ENCODE measurements at places on chromosomes 2 and 18.

DNA sequence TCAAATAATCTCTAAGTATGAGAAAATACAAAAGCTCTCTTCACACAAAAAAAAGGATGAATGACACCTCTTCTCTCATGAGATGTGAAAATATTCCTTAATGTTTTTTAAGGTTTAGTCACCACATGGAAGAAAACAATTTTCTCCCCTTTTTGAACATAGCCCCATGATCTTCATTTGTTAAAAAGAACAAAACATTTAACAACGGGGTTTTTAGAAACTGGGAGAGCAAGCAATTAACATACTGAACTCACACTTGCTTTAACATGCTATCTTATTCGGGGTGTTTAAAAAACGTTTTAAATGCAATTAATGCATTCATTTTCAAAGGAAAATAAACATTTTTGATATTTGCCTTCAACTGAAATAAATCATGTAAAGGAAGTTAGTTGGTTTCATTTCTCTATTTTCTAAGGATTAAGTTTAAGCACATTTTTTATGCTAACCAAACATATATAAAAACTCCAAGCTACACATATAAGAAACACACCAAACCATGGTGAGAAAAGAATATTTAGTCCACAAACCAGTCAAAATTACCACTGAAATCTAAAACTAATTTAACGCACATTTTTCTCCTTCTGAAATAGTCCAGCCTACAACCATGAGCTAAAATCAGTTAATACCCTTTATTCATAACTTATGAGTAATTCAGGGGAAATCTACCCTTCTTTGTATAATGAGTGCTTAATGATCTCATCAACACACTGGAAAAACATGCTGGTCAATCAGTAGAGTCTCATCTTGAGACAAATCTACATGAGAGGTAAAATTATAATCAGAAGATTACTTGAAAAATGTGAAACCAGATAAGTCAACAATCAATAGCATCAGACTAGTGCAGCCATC, 8.2 kb downstream of the FBXO11 start:
- no peaks in the 10 kb centered on the region for H3K36me3 ChIP-seq
- no peaks in the 10 kb centered on the region for H3K27me3 ChIP-seq
- H3K27ac ChIP-seq, result no peak overlapping the region

GRCh38 chr2:21183306-21183705, 59.5 kb downstream of the TDRD15 start:
- no peak for DNase-seq
- no peaks in the 10 kb centered on the region for H3K4me1 ChIP-seq
- no peaks in the 10 kb centered on the region for H3K36me3 ChIP-seq

GRCh38 chr2:161955211-161955610, 118.8 kb downstream of the DPP4 start:
- no peaks in the 10 kb centered on the region for H3K4me1 ChIP-seq
- H3K27me3 ChIP-seq, result no peaks in the 10 kb centered on the region
- H3K4me3 ChIP-seq, result no peak overlapping the region
- H3K27ac ChIP-seq, result no peak overlapping the region
- DNase-seq, result no peak

DNA sequence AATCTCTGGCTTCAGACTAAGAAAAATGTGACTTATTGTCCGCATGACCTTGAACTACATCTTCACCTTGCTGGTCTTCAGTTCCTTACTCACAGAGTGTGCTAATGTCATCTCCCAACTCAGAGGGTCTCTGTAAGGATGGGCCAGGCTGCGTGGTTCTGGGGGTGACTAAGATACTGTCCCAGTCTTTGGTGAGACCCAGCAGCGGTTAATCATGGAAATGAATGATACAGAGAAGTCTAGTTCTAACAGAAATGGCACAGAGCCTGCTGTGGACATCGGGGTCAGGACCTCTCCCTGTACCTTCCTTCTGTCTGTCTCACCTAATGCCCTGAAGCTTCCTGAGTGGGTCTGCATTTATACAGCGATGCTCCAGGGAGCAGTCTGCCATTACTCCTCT, 662.7 kb upstream of the HS6ST1 start:
- H3K27ac ChIP-seq, result no peak overlapping the region
- H3K4me1 ChIP-seq, result peaks cover 12% of the 10 kb centered on the region
- H3K4me3 ChIP-seq, result no peak overlapping the region
- DNase-seq, result no peak

DNA sequence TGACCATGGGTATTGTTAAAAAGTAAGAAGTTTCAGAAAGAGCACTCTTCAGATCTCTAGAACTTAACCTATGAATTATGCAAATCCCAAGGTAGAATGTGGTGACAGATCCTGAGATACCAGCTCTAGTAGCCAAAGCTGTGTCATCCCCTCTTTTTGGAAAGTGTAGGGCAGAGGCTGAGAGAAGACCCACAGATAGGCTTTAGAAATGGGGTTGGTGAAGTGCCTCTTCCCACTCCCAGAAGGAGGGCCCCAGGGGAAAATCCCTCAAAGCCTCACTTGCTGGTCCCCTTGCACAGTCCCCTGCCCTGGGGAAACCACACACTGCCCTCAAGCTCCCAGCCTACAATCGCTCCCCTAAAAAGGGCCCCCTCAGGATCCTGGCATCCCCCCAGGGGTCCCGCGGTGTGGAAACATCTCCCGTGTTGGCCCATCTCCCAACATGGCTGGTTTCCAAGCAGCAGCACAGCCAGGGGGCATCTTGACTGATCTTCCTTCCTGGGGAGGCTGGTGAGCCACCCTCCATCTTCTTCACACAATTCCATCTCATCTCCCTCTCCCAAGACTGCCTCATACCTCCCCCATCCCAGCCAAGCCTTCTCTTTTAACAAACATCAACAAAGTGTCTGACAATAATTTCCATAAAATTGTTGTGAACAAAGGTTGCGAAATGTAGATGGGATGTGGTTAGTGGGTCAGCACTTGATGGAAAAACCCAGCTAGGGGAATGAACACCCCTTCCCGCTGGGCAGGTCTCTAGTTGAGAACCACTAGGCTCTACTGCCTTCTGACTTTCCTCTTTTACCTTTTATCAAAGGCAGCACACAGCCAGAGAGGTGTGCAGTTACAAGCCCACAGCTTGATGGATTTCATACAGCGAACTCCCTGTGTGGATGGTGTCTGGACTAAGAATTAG, 25.1 kb downstream of the MAL start:
- no peak overlapping the region for H3K27ac ChIP-seq
- no peak overlapping the region for H3K4me3 ChIP-seq
- DNase-seq, result no peak
- no peaks in the 10 kb centered on the region for H3K27me3 ChIP-seq
- no peaks in the 10 kb centered on the region for H3K36me3 ChIP-seq

All from esophagus squamous epithelium (tissue), 5 donors.